Heart right ventricle (tissue), 16 donors: ENCODE measurements at places on chromosomes 5 and 9. TPM values are rescaled to one million over a fixed set of nuclear protein-coding genes. Genes with fewer than 3 reads are reported as not detected.

Gene ZER1
- 36.3 TPM for polyA plus RNA-seq

Gene PCDHA10
- under 0.01 TPM for polyA plus RNA-seq

Gene C7
- 141 TPM for polyA plus RNA-seq

Gene HARS1
- polyA plus RNA-seq, result 53.2 TPM

Gene STC2
- polyA plus RNA-seq, result 4.0 TPM

Gene SNX24
- polyA plus RNA-seq, result 12.9 TPM

Gene SLC6A7
- polyA plus RNA-seq, result not detected

Gene CMYA5
- 388 TPM for polyA plus RNA-seq

Gene RMRP
- polyA plus RNA-seq, result 14.9 TPM

Gene PDZD2
- 9.0 TPM for polyA plus RNA-seq

Gene CSF1R
- 4.8 TPM for polyA plus RNA-seq

Gene BAAT
- polyA plus RNA-seq, result 0.15 TPM
